Cardiac muscle cell (in vitro differentiated cells and primary cell): ENCODE measurements at places on chromosomes 7 and 10. TPM values are rescaled to one million over a fixed set of nuclear protein-coding genes. Genes with fewer than 3 reads are reported as not detected.

Gene TFPI2
- 12.6 and 20.1 TPM in 2 replicates for polyA plus RNA-seq

Gene IFIT1B
- 0.31 and 0.99 TPM in 2 replicates for polyA plus RNA-seq

Gene DRGX
- not detected in 2 replicates for polyA plus RNA-seq

Gene ANKRD30A
- polyA plus RNA-seq: not detected in 2 replicates

Gene GHRHR
- polyA plus RNA-seq: not detected in 2 replicates

Gene LBX1
- not detected in 2 replicates for polyA plus RNA-seq

Gene TRIM50
- not detected in 2 replicates for polyA plus RNA-seq

Gene IKZF1
- polyA plus RNA-seq: 0.19 TPM in 1 of 2 replicates, not detected in the other

Gene BTBD16
- polyA plus RNA-seq: 0.16 TPM in 1 of 2 replicates, not detected in the other

Gene MINDY3
- 20.4 and 20.6 TPM in 2 replicates for polyA plus RNA-seq

Gene SH2D4B
- polyA plus RNA-seq: not detected in 2 replicates

Gene IPMK
- polyA plus RNA-seq: 2.3 and 4.4 TPM in 2 replicates

Gene FAM25G
- not detected in 2 replicates for polyA plus RNA-seq

Gene RAPGEF5
- 0.21 TPM in 1 of 2 replicates, not detected in the other for polyA plus RNA-seq

Gene DLX6
- polyA plus RNA-seq: 0.07 TPM in 1 of 2 replicates, not detected in the other

Gene PAX4
- not detected in 2 replicates for polyA plus RNA-seq

Gene C10orf95
- polyA plus RNA-seq: 1.7 and 2.0 TPM in 2 replicates

Gene AMPH
- 0.26 and 1.4 TPM in 2 replicates for polyA plus RNA-seq

Gene CYP2E1
- 1.1 and 2.0 TPM in 2 replicates for polyA plus RNA-seq

Gene TAX1BP1
- polyA plus RNA-seq: 91.4 and 96.9 TPM in 2 replicates

Gene CALCR
- polyA plus RNA-seq: not detected in 2 replicates

Gene ACTL6B
- not detected in 2 replicates for polyA plus RNA-seq

Gene LAMTOR4
- 258 and 280 TPM in 2 replicates for polyA plus RNA-seq

Gene PRSS1
- not detected in 2 replicates for polyA plus RNA-seq

Gene CPEB3
- 5.0 and 7.1 TPM in 2 replicates for polyA plus RNA-seq

Gene GRID1
- polyA plus RNA-seq: 0.47 and 1.6 TPM in 2 replicates

Gene CNPY1
- polyA plus RNA-seq: not detected in 2 replicates

Gene RBP4
- 0.86 TPM in 1 of 2 replicates, not detected in the other for polyA plus RNA-seq

Gene ADARB2
- polyA plus RNA-seq: 1.6 TPM in 2 replicates

Gene DOCK1
- 15.0 and 20.9 TPM in 2 replicates for polyA plus RNA-seq

Gene MEOX2
- polyA plus RNA-seq: 0.34 and 0.52 TPM in 2 replicates

Gene SPDYE6
- 2.2 and 2.4 TPM in 2 replicates for polyA plus RNA-seq

Gene NEURL1
- polyA plus RNA-seq: 1.4 and 3.5 TPM in 2 replicates

Gene IL2RA
- polyA plus RNA-seq: not detected in 2 replicates

Gene AKR1C3
- 6.8 and 8.6 TPM in 2 replicates for polyA plus RNA-seq

Gene MACC1
- 0.01 TPM in 1 of 2 replicates, not detected in the other for polyA plus RNA-seq

Gene IGF2BP3
- 30.5 and 45.5 TPM in 2 replicates for polyA plus RNA-seq

Gene PLAC9
- 1.4 and 1.9 TPM in 2 replicates for polyA plus RNA-seq
